ENCODE measurements at places on chromosomes 4 and X.

GRCh38 chr4:78496021-78496643, 55.4 kb upstream of the ANXA3 start:
- DNase-seq = no peak

- DNase-seq = no peak
Measured at GRCh38 chrX:134002921-134003615, 17.7 kb upstream of the GPC3 start.

- no peak for DNase-seq
Measured at GRCh38 chr4:109703664-109704361, 568 bp upstream of the CASP6 start.

DNA sequence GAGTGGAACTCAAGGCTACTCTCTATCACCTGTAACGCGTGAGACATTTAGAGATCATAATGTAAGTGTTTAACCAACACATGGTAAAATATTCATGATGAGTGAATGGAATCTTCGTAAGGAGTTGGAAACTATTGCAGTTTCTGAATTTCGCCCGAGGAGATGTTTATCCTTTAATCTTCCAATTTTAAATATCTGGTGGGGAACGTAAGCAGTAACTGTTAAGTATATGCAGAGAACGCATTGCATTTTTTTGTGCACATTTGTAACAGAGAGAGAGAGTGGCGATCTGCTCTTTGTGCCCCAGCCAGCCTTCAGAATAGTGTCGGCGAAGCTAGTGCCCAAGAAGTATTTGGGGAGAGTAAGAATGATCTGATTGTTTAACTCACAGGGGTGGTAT, 9.8 kb downstream of the PGM2 start:
- no peak for DNase-seq

GRCh38 chrX:54964766-54965497, 29.1 kb downstream of the PFKFB1 start:
- peak; percentile 2 for DNase-seq

DNA sequence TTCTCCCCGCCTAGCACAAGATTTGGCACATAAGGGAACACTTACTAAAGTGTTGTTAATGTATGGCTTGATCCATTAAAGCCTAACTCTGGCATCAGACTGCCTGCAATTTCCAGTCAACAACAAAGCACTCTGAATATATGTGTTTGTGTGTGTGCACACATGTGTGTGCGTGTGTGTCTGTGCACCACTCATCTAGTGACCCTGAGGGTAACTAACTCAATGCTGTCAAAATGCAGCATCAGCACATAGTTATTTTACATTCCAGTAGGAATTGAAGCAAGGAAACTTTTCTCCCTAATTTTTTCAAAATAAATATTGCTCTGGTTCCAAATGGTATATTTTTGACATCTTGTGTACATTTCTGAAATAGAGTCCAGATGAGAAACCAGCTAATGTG, 94.4 kb downstream of the SHROOM4 start:
- DNase-seq = no peak

DNA sequence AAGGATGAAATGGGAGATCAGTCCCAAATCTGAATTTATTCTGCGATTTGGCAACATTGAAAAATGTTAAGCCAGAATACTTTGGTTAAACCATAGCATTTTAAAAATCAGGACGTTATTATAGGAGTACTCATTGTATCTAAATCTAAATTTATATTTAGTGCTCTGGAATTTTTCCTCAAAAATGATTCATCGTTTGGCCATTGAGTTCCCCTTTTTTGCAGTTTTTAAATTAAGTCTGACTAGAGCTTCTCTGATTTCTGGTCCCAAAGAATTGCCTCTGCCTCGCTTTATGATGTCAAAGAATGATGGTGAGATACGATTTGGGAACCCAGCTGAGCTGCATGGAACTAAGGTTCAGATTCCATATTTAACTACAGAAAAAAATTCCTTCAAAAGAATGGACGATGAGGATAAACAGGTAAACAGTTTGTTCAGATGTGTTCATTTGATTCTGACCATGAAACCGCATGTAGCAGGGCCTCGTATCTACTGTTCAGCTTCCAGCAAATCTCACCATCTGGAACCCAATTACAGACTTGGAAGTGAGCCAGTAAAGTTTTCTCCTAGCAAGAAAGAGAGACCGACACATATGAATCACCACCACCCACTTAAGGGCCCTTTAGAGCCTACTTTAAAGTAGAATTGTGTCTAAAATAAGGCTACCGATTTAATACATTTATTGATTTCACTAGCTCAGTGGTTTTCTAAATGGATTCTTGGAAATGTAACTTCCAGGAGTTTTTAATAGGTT, 75.6 kb downstream of the REPS2 start:
- no peak for DNase-seq

- no peak for DNase-seq
Measured at GRCh38 chrX:24175276-24175675, 25.7 kb downstream of the ZFX start.

DNA sequence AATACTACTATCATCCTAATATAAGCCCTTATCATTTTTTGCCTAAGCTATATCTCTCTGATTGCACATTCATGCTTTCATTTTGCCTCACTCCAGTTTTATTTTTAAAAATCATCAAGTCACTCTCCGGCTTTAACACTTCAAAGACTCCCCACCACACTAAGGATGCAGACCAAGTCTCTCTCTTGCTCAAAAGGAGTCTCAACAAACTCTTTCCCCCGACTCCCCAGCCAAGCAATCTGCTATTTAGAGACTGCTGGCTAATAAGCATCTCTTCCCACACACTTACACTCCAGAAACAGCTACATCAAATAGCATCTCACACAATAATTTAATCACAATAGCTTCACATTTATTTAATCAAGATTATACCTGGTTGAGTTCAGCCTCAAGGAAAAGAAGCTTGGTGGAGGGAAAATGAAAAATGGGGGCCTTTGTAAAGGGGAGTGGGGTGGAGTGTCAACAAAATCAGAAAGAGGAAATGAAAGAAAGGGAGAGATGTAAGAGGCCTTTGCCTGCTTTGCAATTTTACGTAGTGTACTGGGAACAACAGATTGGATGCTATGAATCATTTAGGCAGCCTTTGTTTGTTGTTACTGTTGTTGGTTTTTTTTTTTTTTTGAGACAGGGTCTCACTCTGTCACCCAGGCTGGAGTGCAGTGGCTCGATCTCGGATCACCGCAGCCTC, 104.1 kb upstream of the MCF2 start:
- no peak for DNase-seq

Measured in CD4-positive, alpha-beta T cell treated with Interleukin-1 beta for 1 hour (primary cell).